PC-9 (cell line): ENCODE measurements at places on chromosomes 5 and 9.

DNA sequence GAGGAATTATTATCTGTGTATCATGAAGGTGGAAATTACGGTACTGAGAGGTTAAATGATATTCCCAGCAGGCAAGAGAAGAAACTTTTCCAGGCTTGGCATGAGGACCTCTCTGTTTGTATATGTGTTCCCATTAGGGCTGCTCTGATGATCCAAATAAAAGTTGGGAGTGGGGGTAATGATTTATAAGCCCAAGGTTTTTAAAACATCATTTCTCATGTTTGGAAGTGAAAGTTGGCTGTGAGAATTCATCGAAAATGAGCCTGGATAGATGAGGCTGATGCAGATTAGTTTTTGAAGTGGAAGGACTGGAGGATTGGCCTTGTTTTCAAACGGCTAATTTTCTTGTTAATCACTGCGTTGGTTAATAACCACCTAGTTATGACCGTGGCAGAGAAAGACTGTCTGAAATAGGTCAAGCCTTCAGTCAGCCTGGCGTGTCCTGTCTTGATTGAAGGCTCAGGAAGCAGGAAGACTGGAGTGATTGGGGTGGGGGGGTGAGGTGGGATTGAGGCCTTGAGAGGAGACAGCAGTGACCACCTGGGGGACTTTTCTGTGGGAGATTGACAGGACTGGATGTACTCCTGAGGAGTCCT lies 391.0 kb upstream of the WWC1 start:
- no peak for DNase-seq

GRCh38 chr5:158618256-158618655 lies 481.5 kb downstream of the EBF1 start:
- no peak for DNase-seq

- DNase-seq, result peak; percentile 59
These were observed 498.1 kb upstream of the TNC start for GRCh38 chr9:115615821-115616665.

GRCh38 chr5:149363936-149364335 lies 6.1 kb downstream of the PCYOX1L start:
- DNase-seq, result no peak

- no peak for DNase-seq
These were observed 58.6 kb downstream of the DIAPH1 start for GRCh38 chr5:141560151-141560550.

DNA sequence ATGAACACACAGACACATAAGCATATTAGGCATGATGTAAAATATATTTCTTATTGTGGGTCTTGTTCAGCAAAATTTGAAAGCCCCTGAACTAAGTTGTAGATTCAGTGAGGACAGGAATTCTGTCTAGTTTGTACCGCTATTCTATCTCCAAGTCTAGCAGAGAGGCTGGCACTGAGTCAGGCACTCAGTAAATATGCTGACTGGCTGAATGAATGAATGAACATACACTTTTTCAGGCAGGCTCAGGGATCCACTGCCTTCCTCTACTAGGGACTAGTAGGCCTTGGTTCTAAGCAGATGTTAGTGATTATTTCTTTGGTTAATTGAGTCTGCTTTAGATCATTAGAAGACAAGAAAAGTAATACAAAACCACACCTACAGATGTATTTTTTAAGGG lies 157.5 kb downstream of the ZSWIM6 start:
- DNase-seq, result no peak

GRCh38 chr5:177453852-177454396 lies 7.3 kb downstream of the PRR7 start:
- no peak for DNase-seq

GRCh38 chr9:16143947-16144890 lies 591.4 kb downstream of the CCDC171 start:
- DNase-seq, result no peak

DNA sequence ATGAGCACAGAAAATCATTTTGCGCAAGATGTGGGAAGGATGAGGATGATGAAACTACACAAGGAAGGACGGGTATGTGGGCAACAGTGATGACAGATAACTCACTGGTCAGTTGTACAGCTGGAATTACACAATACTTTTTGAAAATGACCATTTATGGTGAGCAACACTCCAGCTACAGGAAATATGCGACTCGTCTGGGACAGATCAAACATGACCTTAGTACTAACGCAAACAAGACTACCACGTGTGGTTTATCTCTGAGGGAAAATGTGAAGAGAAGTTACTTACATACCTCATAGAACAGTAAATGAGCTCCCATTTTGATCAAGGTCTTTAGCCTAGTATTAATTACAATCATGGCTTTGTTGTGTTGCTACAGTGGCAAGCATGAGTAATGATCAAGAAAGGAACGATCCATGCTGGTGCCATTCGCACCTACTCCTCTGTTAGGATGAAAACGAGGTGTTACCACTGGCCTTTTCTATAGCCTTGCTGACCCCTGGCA lies 456.9 kb downstream of the BNC2 start:
- no peak for DNase-seq

DNA sequence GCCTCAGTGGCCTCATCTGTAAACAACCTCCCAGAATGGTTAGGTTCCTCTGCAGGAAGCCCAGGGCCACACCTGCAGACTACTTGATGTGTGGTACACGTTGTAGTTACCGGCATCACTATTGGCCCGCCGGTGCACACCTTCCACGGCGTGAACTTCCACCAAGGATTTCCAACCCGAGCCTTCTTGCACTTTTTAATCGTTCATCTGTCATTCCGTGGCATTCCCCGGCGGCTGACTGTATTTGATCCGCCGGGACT lies 5.3 kb upstream of the TRIM41 start:
- peak; percentile 54 for DNase-seq
